ENCODE measurements at places on chromosomes 2 and 18.

DNA sequence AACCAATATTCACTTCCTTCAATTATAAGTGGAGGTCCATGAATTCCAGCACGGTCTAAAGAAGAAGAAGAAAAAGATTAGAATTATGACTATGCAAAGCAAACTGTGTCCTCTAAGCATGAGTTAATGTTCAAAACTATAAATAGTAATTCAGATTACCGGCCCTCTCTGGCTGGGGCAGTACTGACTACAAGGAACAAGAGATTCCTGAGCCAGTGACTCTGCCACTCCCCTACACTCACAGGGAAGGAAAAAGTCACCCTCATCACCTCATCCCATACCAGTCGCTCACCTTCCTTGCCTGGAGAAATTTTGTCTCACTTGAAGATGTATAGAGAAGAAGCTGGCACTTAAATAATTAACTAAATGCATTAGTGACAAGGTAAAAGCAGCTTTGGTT is 56.5 kb upstream of the CD302 start:
- no peak for DNase-seq

DNA sequence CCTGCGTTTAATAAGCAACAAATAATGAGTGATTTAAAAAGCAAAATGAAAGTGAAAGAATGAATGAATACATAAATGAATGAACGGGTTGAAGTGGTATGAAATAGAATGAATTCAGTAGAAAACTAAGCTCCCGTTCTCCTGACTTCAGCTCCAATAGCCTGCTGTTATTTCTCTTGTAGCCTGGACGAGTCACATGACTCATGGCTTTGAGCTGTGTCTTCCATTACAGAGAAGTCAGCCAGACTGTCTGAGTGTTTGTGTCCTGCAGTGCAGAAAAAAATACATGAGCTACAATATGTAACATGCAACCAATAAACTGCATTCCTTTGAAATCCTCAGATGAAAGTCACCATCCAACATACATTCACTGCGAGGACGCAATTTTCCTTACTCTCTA is 21.2 kb downstream of the SCG2 start:
- DNase-seq: no peak

- DNase-seq: no peak
Measured at GRCh38 chr2:223576873-223577272, 25.3 kb downstream of the SCG2 start.

DNA sequence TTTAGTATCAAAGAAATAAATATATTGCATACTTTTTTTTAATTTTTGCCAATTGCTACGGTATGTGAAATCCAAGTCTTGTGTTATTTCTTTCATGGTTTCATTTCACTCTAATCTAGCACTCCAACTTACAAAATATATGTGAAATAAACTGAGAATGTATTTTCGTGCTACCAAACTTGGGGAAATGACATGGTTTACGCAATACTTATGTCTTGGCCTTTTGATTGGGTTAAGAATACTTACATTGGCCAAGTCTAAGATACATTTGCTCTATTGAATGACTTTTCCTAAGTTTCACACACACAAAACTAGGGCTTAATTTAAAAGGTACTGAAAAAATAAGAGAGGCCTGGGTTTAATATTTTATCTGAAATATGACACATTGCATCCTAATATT is 80.5 kb downstream of the VRK2 start:
- DNase-seq: no peak

- DNase-seq: no peak
Measured at GRCh38 chr2:68018727-68019126, 44.1 kb downstream of the C1D start.

GRCh38 chr2:74915743-74916142 is 42.7 kb upstream of the POLE4 start:
- DNase-seq: no peak

DNA sequence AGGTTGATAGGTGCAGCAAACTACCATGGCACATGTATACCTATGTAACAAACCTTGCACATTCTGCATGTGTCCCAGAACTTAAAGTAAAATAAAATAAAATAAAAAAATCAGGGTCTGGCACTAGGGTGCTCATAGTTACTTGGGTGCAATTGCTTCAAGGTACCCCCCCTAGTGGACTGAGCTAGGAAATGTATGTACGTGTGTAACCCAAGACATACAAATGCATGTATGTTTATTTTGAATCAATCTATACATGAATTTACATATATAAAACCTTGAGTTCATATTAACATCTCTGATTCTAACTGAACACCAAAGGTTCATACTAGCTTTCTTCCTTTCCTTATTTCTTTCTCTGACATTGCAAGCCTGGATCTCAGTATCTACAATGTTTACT is 51.5 kb downstream of the USP37 start:
- no peak for DNase-seq
